Right cardiac atrium (tissue), 5 donors: ENCODE measurements at places on chromosomes 5 and 9. TPM values are rescaled to one million over a fixed set of nuclear protein-coding genes. Genes with fewer than 3 reads are reported as not detected.

Gene ORM1
- polyA plus RNA-seq: 0.70 TPM

Gene DMGDH
- polyA plus RNA-seq: 1.9 TPM

Gene LCN10
- polyA plus RNA-seq: 14.7 TPM

Gene MYOZ3
- 3.3 TPM for polyA plus RNA-seq

Gene MED22
- 15.2 TPM for polyA plus RNA-seq

Gene IFNA21
- not detected for polyA plus RNA-seq

Gene ANKRD34B
- polyA plus RNA-seq: not detected

Gene ABO
- 1.0 TPM for polyA plus RNA-seq

Gene NR2F1-AS1
- 10.3 TPM for polyA plus RNA-seq

Gene CFAP157
- polyA plus RNA-seq: 0.18 TPM

Gene PLCXD3
- polyA plus RNA-seq: 36.2 TPM

Gene SOX30
- polyA plus RNA-seq: 0.41 TPM

Gene SPATA6L
- 0.59 TPM for polyA plus RNA-seq

Gene FNIP1
- polyA plus RNA-seq: 5.8 TPM

Gene S100Z
- polyA plus RNA-seq: not detected

Gene ZNF462
- 5.2 TPM for polyA plus RNA-seq

Gene IL7R
- 0.68 TPM for polyA plus RNA-seq

Gene SLC36A3
- not detected for polyA plus RNA-seq

Gene PPP3R2
- polyA plus RNA-seq: not detected

Gene IFNK
- polyA plus RNA-seq: not detected

Gene PARP8
- polyA plus RNA-seq: 2.4 TPM

Gene MARVELD2
- 0.23 TPM for polyA plus RNA-seq

Gene PHYHD1
- 57.8 TPM for polyA plus RNA-seq

Gene RNF130
- 40.8 TPM for polyA plus RNA-seq
